Fibroblast of mammary gland (primary cell): ENCODE measurements at places on chromosomes 2 and 18.
A peak's percentile ranks its signal among the peaks of the same experiment; 100 is the strongest.

DNA sequence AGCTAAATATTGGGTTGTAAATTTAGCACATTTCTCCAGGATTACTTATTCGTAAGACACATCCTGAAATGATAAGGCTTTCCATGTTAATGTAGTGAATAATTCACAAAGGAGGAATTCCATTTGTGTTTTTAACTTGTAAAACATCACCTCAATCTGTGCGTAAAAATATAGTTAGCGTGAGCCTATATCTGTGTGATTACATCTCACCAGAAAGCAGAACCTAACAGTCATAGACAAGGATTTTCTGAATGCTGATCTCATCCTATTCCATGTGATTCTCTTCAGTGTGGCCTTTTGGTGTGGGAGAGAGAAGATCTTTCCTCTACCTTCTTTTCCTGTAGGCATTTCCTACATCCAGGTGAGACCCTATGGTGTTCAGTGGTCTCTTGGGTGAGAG lies 263.2 kb upstream of the RASGRP3 start:
- no peak for DNase-seq

- no peak for DNase-seq
Measured at GRCh38 chr2:206688453-206688852, 29.7 kb downstream of the DYTN start.

GRCh38 chr2:112980537-112980936 lies 2.7 kb downstream of the IL36G start:
- DNase-seq, result no peak

DNA sequence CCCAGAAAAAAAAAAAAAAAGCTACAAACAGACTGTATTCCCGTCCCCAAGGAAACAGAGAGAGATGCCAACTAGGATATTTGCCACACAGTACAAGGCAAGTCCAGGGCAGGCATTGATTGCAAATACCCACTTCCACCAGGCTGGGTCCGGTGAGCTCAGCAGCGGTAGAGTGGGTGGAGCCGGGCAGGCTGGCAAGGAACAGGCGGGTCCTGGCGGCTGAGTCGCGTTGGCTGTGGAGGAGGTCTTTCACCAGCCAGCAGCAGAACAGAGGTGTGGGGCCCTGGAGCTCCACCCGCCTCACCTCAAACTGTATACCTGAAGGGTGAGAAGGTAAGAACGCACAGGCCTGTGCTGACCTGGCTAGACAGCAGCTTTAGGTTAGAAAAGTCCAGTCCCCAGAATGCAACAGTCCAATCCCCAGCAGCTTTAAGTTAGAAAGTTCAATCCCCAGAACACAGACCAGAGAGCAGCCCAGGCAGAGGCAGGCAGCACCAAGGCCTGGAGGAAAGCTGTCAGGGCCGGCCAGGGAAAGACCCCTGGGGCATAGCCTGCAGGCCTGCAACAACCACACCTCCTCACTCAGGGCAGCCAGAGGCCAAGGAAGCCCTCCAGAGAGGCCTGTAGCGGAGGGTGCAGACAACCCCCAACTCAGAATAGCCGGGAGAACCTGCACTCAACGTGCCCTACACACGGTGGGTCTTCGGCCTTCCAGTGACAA lies 21.9 kb upstream of the MTERF4 start:
- no peak for DNase-seq

- DNase-seq, result peak; percentile 58
Measured at GRCh38 chr2:86048888-86049287, 56.8 kb downstream of the POLR1A start.

DNA sequence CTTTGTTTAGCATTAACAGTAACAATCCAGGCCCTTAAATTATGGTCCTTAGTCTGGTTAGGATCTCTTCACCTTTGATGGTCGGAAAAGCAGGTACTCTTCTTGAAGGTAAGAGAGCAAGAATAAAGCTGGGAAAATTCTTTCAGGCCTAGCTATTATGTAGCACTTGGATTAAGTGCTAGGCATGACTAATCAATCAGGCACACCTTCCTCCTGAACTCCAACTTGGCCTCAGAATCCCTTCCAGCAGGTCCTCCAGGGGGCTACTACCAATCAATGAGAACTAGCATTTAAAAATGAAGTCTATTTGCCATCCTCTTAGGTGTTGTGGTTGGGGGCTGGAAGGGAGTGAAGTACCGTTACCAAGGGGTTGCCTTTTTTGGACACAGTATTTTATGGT lies 3.7 kb downstream of the SMYD1 start:
- DNase-seq, result no peak

GRCh38 chr2:47190188-47190881 lies 35.2 kb upstream of the STPG4 start:
- DNase-seq, result peak; percentile 61

DNA sequence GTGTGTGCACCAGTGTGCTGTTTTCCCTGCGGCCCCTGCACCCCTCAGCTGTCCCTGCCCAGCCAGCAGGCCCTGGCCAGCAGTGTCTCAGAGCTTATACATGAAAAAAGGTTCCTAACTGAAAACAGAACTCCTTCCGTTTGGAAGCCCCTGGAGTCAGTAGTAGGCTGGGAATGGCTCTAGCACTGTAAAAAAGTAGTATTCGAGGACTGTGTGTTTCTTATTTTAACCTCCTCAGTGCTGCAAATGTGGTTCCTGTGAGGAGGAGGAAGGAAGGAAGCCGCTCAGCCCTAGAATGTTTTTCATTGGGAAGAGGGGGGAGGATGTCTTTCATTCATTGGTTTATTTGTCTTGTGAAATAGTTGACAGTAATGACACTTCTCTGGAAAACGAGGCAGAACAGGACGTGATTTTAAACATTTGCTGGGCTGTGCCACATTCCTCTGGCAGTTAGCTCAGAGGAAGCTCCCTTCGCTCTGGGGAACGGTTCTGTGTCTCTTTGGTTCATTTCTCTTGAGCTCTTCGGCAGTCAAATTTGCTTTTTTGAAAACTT lies 103.5 kb downstream of the SPTBN1 start:
- DNase-seq, result peak; percentile 89

GRCh38 chr18:59993560-59993959 lies 93.8 kb downstream of the PMAIP1 start:
- no peak for DNase-seq

DNA sequence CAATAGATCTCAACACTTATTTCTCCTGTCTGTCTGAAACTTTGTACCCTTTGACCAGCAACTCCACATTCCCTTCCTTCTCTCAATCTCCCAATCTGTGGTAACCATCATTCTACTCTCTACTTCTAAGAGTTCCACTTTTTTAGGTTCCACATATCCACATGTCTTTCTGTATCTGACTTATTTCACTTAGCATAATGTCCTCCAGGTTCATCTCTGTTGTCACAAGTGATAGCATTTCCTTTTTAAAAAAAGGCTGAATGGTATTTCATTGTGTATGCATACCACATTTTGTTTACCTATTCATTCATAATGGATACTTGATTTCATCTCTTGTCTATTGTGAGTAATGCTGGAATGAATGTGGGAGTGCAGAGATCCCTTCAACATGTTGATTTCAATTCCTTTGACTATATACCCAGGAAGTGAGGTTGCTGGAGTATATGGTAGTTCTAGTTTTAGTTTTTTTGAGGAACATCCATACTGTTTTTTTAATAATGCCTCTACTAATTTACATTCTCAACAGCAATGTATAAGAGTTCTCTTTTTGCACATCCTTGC lies 18.8 kb upstream of the MMADHC start:
- DNase-seq, result no peak

GRCh38 chr2:168053676-168054075 lies 193.7 kb downstream of the STK39 start:
- DNase-seq, result no peak

- no peak for DNase-seq
Measured at GRCh38 chr2:73069855-73070642, 1.5 kb downstream of the SFXN5 start.

DNA sequence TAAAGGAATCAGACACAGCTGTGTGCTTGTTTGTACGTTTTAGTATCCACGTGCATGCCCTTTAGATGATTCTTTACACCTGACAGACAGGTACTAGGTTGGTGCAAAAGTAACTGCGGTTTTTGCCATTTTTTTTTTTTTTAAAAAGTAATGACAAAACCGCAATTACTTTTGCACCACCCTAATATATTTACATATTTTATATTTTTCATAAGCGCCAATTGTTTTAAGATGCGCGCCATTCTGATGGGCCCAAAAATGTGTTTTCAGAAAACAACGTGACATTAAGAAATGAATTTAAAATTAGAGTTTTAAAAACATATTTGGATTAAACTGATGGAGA lies 972 bp upstream of the COBLL1 start:
- no peak for DNase-seq

DNA sequence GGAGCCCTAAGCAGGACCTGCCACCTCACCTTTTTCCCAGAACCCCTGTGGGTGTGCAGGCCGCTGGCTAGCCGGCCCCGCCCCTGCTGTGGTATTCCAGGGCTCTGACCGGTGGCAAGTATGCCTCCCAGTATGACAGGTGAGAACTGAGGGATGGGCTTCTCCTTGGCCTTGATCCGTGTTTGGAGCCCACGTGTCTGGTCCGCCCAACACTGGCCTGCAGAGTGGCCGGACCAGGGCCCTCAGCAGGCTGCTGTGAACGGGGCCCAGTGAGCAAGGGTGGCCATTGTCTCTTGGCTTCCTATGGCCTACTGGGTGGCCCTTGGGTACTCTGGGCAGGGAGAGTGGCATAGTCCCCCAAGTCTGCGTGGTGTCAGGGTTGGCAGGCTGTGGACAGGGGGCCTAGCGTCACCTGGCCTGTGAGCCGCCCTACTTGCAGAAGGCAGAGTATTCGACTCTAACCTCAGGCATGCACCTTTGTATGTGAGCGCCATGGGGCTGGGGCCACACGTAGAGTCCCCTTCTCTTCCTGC lies 1.8 kb downstream of the RNPEPL1 start:
- DNase-seq, result no peak

DNA sequence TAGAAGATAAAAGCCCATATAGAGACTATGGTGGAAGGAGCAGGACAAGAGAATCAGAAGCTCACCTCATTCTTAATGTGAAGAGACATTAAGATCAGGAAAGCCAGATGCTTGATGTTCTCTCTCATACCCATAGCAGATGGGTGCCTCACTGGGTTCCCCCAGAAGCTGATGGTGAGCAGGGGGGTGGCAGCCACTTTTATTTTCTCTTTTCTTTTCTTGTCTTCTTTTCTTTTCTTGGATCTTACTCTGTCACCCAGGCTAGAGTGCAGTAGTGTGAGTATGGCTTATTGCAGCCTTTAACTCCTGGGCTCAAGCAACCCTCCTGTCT lies 14.8 kb upstream of the CXCR4 start:
- DNase-seq, result no peak

- DNase-seq, result peak; percentile 99
Measured at GRCh38 chr2:189350540-189351209, 90.6 kb upstream of the WDR75 start.

GRCh38 chr2:158905341-158905740 lies 63.1 kb upstream of the TANC1 start:
- no peak for DNase-seq

GRCh38 chr2:27123302-27124150 lies at the start of gene ABHD1:
ABHD1 (plus strand) TSS chr2:27123815; CDS start chr2:27123949, 134 bp downstream.
- DNase-seq, result no peak

GRCh38 chr2:73708527-73708926 lies 28.6 kb downstream of the TPRKB start:
- DNase-seq, result no peak

DNA sequence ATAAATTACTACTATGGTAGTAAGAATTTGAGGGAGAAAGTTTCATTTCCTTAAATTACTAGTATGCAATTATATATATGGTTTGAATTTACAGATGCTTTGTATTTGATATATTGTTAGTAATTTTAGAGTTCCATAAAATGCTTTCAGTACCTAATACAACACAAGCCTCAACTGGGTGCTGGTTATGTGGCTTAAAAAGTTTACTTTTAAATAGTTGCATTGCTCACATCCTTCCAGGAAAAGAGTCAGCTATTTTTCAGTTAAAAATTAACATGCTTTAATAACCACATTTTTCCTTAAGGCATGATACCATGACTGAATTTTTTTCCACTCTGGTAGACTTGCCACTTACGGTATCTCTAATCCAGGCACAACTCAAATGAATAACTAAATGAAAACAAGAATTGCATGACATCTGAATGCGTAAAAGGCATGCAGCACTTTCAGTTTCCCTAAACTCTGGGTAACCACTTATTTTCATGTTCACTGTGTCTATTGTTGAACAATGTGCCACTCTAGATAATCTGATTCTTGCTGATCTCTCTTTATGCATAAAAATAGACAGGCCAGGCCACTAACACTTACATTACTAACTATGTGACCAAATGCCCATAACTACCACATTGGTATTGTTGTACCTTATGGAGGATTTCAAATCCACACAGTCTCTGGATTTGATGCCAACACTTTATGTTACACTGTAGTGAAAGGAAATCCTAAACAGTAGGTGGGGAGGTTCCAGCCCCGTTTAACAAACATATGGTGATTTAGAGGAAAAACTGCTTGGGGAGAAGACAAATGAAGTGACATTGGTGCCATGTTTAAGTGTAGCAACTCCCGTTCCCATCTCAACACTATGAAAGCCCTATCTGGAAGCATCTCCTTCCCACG lies 35.5 kb upstream of the SLC35F5 start:
- DNase-seq, result no peak

- DNase-seq, result no peak
Measured at GRCh38 chr2:197080578-197081216, 154.2 kb upstream of the PGAP1 start.

GRCh38 chr2:232240906-232241305 lies 137.6 kb upstream of the ALPP start:
- no peak for DNase-seq

DNA sequence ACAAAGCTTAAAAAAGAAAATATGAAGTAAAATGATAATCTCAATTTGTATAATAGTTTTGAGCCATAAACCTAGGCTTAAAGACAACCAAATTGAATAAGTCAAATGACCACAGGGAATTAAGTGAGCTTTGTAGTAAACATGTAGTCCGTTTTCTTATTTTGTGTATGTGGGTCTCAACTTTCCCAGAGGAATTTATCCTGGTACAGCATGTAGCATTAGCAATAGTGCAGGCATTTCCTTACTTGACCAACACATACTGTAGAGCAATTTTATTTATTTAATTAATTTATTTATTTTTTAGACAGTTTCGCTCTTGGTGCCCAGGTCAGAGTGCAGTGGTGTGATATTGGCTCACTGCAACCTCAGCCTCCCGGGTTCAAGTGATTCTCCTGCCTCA lies 37.5 kb upstream of the MTCL1 start:
- peak; percentile 46 for DNase-seq

DNA sequence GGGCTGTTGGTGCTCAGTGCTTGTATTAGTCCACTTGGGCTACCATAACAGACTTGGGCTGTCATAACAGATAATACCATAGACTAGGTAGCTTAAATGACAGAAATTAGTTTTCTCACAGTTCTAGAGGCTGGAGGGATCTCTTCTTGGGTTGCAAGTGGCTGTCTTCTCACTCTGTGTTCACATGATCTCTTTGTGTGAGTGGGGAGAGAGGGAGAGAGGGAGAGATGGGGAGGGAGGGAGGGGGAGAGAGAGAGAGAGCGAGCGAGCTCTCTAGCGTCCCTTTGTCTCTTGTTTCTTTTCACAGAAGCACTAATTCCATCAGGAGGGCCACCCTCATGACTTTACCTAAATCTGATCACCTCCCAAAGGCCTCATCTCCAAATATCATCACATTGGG lies 4.5 kb upstream of the XRCC5 start:
- DNase-seq, result no peak

- no peak for DNase-seq
Measured at GRCh38 chr2:181411105-181411849, 45.9 kb upstream of the ITGA4 start.
